ENCODE measurements at places on chromosomes 2 and 18.

- H3K4me1 ChIP-seq = peaks cover 70% of the 10 kb centered on the region
- H3K27ac ChIP-seq = no peak overlapping the region
- no peaks in the 10 kb centered on the region for H3K27me3 ChIP-seq
- DNase-seq = no peak
- peaks cover 8% of the 10 kb centered on the region for H3K36me3 ChIP-seq
Measured at GRCh38 chr2:143696651-143697050, 567.4 kb downstream of the ARHGAP15 start.

DNA sequence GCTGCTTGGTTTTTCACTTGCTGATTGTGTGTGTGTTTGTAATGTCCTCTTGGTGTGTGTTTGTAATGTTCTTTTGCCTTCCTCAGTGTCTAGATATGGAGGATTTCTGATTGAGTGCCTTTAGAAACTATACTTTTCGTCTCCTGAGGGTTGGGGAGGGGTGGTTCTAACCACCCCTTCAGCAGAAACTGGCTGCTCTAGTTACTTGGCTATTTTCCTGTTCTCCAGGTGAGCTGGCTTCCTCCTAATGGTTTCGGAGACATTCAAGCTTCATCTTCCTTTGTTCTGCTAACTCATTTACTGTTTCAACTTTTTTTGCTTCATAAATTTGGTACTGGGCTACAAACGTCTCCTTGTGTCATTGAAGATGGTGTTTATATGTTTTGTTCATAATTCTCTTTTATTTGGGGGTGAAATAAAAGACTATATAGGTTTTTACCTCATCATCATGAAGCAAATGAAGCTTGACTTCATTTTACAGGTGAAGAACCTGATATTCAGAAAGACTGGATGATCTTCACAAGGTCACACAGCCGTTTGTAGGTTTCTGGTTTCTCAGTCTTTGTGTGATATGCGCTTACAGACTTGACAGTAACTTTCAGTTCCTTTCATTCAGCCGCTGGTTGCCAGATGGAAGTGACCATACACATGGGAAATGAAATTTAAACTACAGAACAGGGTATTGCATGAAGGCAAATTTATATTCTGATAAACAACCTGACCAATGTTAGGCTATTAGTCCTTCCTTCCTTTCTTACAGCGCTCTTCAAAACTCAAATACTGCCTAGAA is 238.5 kb downstream of the GALR1 start:
- peaks cover 14% of the 10 kb centered on the region for H3K27me3 ChIP-seq
- H3K4me3 ChIP-seq = no peak overlapping the region
- no peaks in the 10 kb centered on the region for H3K36me3 ChIP-seq

GRCh38 chr2:19947184-19947940 is 42.5 kb downstream of the WDR35 start:
- H3K4me1 ChIP-seq = no peaks in the 10 kb centered on the region
- no peak overlapping the region for H3K27ac ChIP-seq
- DNase-seq = no peak
- H3K36me3 ChIP-seq = peaks cover 10% of the 10 kb centered on the region
- H3K27me3 ChIP-seq = no peaks in the 10 kb centered on the region
- no peak overlapping the region for H3K4me3 ChIP-seq

GRCh38 chr18:363301-364085 is 95.6 kb upstream of the THOC1 start:
- H3K36me3 ChIP-seq = no peaks in the 10 kb centered on the region
- peaks cover 4% of the 10 kb centered on the region for H3K27me3 ChIP-seq
- no peak overlapping the region for H3K4me3 ChIP-seq
- H3K4me1 ChIP-seq = no peaks in the 10 kb centered on the region
- DNase-seq = no peak

DNA sequence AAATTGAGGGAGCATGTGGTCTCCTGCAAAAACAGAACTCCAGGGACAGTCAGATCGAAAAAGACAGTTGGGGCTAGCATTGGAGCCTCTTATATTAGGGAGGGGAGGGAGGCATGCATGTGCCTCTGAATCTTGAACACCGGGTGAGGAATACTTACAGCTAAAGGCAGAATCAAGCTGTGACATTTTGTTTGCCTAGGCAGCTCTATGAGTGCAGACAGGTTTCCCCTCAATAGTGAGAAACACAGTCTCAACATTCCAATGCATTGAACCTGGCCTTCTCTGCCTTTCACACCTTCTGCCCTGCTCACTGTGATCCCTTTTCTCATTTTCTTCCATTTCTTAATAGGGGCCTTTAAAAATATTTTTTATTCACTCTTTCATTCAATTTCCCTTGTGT is 140.4 kb downstream of the THSD7B start:
- H3K4me1 ChIP-seq = no peaks in the 10 kb centered on the region
- DNase-seq = no peak
- peaks cover 2% of the 10 kb centered on the region for H3K27me3 ChIP-seq

- H3K4me3 ChIP-seq = no peak overlapping the region
- no peaks in the 10 kb centered on the region for H3K36me3 ChIP-seq
- no peaks in the 10 kb centered on the region for H3K27me3 ChIP-seq
Measured at GRCh38 chr2:62149708-62150107, 46.2 kb upstream of the B3GNT2 start.

DNA sequence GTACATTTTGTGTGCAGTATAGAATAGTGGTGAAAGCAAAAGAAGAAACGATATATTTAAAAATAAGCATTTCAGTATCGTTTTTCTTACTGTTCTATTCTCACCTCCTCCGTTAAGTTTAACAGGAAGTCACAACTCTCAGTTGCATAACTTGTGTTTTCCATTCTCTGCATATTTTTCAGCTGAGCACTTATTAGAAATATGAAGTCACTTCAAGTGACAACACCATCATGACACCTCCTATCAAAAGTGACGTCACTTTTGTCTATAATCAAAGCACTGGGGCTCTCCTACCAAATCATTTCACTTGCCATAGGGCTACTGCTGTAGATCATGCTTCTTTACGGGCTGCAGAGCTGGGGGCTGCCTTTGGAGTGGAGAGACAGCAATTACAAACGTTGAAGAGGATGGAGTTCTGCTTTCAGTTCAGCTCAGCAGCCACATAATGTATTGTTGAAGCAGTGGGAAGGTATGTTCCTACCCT is 36.3 kb downstream of the STAT4 start:
- peak overlapping the region; percentile 88 for H3K27ac ChIP-seq
- peaks cover 70% of the 10 kb centered on the region for H3K4me1 ChIP-seq
- H3K27me3 ChIP-seq = no peaks in the 10 kb centered on the region
- peak overlapping the region; percentile 66 for H3K4me3 ChIP-seq
- H3K36me3 ChIP-seq = peaks cover 25% of the 10 kb centered on the region

GRCh38 chr2:218465987-218466633 is 47.2 kb downstream of the VIL1 start:
- H3K27ac ChIP-seq = no peak overlapping the region
- peaks cover 29% of the 10 kb centered on the region for H3K36me3 ChIP-seq
- H3K27me3 ChIP-seq = no peaks in the 10 kb centered on the region

DNA sequence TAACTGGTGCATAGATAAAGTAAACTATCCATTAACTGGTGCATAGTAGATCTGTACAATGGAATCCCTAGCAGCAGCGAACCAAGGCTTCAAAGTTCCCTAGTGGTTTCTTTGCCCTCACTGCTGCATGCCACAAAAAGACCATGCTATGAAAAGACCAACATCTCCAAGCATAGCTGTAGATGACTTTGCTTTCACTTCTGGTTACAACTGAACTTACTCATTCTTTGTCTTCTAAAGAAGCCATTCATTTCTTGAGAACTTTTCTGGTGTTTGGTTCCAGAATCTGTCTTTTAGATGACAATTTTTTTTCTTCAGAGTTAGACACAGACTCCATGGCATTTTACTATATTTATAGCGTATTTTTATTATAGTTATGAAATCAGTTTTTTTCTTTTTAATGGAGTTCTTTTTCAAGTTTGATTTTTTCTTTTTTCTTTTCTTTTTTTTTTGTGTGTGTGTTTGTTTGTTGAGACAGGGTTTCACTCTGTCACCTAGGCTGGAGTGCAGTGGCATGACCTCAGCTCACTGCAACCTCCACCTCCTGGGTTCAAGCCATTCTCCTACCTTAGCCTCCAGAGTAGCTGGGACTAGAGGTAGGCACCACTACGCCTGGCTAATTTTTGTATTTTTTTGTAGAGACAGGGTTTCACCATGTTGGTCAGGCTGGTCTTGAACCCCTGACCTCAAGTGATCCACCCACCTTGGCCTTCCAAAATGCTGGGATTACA is 63.6 kb downstream of the SLC35F5 start:
- no peaks in the 10 kb centered on the region for H3K36me3 ChIP-seq
- H3K27me3 ChIP-seq = no peaks in the 10 kb centered on the region
- peaks cover 42% of the 10 kb centered on the region for H3K4me1 ChIP-seq
- H3K4me3 ChIP-seq = peak overlapping the region; percentile 71
- peak overlapping the region; percentile 95 for H3K27ac ChIP-seq

DNA sequence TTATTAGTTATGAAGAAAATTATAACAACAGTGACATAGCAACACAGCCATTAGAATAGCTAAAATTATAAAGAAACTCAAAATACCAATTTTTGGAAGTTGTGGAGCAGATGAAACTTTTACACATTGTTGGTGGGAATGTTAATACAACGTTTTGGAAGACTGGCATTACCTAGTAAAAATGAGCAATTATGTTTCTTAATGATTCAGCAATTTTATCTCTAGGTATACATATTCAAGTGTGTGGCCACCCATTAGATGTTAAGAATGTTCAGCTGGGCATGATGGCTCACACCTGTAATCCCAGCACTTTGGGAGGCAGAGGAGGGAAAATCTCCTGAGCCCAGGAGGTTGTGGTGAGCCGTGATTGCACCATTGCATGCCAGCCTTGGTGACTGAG is 78.8 kb downstream of the INSIG2 start:
- H3K4me3 ChIP-seq = no peak overlapping the region
- H3K27me3 ChIP-seq = peaks cover 2% of the 10 kb centered on the region
- no peaks in the 10 kb centered on the region for H3K36me3 ChIP-seq
- no peak for DNase-seq
- no peaks in the 10 kb centered on the region for H3K4me1 ChIP-seq

DNA sequence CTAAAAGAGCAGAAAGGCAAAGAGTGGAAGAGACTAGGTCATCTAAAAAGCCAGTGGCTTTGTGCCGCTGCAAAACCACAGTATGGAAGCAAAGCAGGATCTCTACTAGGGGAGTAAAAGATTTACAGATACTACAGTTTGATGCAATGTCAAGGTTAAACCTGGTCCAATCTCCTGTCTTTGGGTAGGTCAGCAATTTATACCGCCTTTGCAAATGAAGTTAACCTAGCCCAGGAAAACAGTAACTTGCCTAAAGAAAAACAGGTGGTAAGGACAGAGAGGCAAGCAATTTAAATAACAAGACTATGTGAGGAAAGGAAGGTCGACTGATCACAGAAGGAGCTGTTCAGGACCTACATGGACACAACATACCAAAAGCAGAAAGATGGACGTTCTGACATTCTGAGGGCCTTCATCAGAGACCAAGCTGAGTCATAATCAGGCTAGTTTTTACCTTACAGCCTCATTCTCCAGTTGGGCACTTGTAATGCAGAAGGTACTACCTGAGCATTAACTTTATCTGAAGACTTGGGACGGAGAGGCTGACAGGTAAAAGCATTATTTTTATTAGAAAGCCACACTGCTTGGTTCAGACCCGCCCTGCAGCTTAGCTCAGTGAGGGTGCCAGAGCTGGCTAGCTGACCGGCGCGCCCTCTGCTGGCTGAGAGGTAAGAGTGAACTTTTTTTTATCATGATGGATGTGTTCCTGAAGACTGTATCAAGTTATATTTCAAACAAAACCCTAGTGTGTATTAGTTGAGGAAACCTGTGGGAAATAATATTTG is 15.9 kb downstream of the CDKL4 start:
- peak overlapping the region; percentile 59 for H3K27ac ChIP-seq
- H3K4me3 ChIP-seq = peak overlapping the region; percentile 56
- no peaks in the 10 kb centered on the region for H3K27me3 ChIP-seq
